ENCODE measurements at places on chromosomes 5 and 9. TPM values are rescaled to one million over a fixed set of nuclear protein-coding genes. Genes with fewer than 3 reads are reported as not detected.

PTCH1 gene
- 18.0 TPM for total RNA-seq

EIF4E1B gene
- total RNA-seq = not detected

LEAP2 gene
- total RNA-seq = 0.33 TPM

COMMD10 gene
- 35.8 TPM for total RNA-seq

SLC46A2 gene
- total RNA-seq = not detected

OR1J2 gene
- total RNA-seq = 0.33 TPM

SH3GLB2 gene
- total RNA-seq = 42.3 TPM

ARHGEF37 gene
- 5.3 TPM for total RNA-seq

CRHBP gene
- 0.17 TPM for total RNA-seq

GPR21 gene
- 0.66 TPM for total RNA-seq

TRIM36 gene
- under 0.01 TPM for total RNA-seq

CARTPT gene
- not detected for total RNA-seq

PCDH1 gene
- 2.3 TPM for total RNA-seq

PPP3R2 gene
- total RNA-seq = not detected

CAPSL gene
- total RNA-seq = 0.33 TPM

AGGF1 gene
- total RNA-seq = 25.2 TPM

FOXD4L5 gene
- under 0.01 TPM for total RNA-seq

LCN1 gene
- not detected for total RNA-seq

SLC36A2 gene
- total RNA-seq = not detected
